ENCODE measurements at places on chromosomes 7 and 10.

DNA sequence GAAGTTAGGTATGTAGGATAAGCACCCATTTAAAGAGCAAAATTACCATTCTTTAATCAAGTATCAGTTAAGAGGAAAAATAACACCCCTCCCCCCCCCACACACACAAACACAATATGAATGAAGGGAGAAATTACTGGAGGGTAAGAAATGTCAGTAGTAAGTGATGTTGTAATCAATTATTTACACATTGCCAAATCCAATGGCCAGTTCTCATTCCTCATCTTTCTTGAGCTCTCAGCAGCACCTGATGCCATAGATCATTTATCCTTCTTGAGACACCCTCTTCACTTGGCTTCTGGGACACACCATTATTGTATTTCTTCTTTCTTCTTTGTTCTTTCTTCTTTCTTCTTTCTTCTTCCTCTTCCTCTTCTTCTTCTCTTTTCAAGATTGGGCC lies 33.7 kb upstream of the FAM3C start:
- DNase-seq: no peak

DNA sequence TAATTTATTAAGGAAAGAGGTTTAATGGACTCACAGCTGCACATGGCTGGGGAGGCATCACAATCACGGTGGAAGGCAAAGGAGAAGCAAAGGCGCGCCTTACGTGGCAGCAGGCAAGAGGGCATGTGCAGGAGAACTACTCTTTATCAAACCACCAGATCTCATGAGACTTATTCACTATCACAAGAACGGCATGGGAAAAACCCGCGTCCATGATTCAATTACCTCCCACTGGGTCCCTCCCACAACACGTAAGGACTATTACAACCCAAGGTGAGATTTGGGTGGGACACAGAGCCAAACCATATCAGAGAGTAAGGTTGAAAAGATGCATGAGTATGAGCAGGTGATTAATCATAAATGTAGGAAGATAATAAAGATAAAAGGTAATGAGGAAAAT lies 3.2 kb upstream of the JCAD start:
- DNase-seq: no peak

- no peak for DNase-seq
These were observed 513.9 kb downstream of the GALNT17 start for GRCh38 chr7:71645836-71646235.

GRCh38 chr10:77290528-77291155 lies 347.0 kb downstream of the KCNMA1 start:
- DNase-seq: peak; percentile 26

GRCh38 chr7:139829025-139829774 lies at the start of gene TBXAS1:
Gene TBXAS1, plus strand, starts transcription at chr7:139829264. Its CDS starts 127 bp downstream, at chr7:139829391.
- no peak for DNase-seq

DNA sequence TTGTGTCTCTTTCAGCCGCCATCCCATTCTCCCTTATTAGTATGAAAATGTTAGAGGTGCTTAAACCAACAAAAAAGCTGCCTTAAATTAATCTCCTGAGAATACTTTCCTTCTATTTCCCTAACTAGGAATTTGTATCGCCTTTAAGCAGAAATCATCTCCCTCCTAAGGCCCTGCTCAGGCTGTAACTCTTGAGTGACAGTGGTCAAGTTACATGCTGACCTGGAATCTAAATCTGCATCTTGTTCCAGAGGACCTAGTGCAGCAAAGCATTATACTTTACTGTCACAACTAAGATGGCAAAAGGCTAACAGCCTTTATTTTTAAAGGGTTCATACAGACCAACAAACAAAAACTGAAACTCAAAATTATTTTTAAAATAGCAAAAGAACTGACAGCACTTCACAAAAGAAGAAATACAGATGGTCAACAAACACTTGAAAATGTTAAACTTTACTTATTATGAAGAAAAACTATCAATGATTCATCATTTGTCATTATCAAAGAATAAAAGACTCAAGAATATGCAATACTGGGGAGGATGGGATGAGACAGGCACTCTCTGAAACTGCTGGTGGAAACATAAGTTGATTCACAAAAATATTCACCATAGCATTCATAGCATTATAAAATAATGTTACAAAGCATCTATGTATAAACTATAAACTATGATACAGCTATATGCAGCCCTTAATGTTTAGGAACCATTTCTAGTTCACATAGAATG lies 11.0 kb downstream of the CYREN start:
- DNase-seq: no peak

DNA sequence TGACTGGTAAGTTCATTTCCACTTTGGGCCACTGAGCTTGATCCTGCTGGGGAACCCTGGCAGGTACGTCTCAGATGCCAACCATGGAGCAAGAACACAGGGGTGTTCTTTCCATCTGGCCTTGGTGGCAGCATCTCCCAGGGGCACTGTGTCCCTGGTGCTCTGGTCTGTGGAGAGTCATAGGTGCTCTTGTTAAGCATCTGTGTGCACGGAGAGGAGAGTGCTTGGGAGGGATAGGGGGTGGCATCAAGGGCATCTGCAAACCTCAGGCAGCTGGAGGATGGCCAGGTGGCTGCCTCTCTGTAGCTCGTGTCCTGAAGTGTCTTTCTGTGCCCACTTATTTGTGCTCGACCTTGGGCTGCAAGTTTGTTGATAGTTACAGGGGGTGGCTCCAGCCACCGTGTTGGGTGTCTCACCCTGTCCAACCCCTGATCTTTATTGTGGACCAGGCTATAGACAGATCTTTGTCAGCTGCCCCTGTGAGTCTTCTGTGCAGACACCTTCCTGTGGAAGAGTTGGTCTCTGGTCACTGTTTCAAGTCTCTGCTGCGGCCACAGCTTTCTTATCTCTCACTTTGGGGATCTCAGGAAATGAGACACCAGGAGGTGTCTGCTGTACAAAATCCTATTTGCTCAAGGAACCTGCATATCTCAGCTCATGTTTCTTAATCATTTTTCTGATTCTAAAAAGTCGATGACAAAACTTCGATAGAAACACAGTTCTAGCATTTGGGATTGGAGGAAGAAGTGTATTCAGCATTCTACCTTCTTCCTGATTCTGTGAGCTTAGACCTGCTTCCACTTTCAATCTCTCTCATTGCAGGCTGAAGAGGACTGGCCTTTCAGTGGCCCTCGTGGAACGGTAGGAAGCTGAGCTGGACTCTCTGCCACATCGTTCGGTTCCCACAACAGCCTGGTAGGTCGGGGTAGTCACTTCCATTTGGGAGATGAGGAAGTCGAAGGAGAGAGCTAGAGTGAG lies 17.2 kb upstream of the GIMAP8 start:
- no peak for DNase-seq

GRCh38 chr10:48835781-48836180 lies 103.9 kb downstream of the LRRC18 start:
- no peak for DNase-seq

DNA sequence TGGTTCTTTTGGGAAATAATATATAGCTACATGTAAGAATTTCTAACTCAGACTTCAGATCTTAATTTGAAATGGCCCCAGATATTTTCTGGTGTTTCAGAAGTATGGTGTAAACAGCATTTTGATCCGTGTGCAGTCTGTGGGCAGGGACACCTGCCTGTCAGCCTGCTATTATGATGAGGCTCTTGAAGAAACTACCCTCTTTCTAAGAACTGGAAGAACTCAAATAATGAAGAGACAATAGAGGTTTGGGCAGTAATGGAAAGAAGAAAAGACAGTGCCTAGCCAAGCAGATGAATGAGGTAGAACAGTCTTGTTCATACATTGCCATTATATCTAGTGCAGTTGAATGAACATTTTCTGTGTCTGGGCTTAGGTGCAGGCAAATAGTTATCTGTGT lies 256.6 kb downstream of the ARHGAP21 start:
- DNase-seq: no peak

DNA sequence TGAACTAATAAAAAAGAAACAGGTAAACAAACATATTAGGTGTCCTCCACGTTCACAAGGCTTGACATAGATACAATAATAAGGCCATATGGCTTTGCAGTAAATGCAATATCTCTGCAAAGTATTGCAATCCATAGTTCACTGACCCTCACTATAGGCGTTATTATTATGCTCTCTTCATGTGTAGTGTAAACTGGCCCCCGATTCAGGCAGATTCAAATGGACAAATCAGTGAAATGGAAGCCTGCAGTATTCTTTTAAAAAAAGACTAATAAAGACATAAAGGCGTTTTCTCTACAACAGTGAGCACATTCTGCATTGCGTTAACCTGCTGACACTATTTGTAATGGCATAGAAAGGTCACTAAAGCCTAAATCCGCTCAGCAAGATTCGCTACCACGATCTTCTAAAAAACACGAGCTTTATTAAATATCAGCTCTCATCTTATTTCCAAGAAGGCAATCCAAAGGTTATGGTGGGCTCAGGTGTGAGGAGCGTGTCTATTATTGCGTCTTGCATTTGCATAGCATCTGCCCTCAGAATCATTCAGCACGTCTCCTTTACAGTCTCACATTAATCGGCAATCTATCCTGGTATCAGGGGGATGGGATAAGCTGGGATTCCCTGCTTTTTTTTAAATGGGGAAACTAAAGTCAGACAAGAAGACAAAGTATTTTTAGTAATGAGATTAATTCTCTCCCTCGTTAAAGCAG lies 36.2 kb downstream of the FRMD4A start:
- no peak for DNase-seq

DNA sequence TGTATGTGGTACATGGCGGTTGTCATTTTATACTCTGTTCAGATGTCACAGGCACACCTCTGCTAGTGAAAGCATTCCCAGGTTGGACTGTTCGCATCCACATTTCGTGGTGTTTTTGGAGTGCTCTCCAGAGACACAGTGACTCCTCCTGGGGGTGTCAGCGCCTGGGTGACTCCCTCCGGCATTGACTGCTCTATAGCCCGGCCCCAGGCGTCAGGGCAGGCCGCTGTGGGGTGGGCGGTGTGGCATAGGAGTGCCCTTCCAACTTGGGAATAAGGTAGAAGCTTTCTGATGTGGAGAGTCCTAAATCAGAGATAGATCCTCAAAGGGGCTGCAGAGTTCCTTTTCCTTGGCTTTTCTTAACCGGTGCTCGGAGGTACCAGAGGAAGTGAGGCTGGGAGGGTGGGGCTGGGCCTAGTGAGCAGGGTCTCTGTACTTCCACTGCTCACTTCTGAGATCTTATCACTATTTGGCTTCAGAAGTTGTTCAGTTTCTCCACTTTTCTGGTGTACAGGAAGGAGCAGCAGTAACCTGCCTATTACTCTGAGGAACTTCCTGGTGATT lies 32.3 kb downstream of the CCNY start:
- no peak for DNase-seq

- DNase-seq: no peak
These were observed 56.0 kb upstream of the BTRC start for GRCh38 chr10:101297901-101298486.

GRCh38 chr10:51206500-51206899 lies 132.2 kb downstream of the PRKG1 start:
- DNase-seq: no peak

GRCh38 chr10:23530079-23530478 lies 91.2 kb downstream of the OTUD1 start:
- DNase-seq: no peak

- peak; percentile 84 for DNase-seq
These were observed 26.4 kb downstream of the MYL10 start for GRCh38 chr7:101602484-101603241.

GRCh38 chr7:12884033-12884432 lies 196.6 kb downstream of the ARL4A start:
- no peak for DNase-seq

DNA sequence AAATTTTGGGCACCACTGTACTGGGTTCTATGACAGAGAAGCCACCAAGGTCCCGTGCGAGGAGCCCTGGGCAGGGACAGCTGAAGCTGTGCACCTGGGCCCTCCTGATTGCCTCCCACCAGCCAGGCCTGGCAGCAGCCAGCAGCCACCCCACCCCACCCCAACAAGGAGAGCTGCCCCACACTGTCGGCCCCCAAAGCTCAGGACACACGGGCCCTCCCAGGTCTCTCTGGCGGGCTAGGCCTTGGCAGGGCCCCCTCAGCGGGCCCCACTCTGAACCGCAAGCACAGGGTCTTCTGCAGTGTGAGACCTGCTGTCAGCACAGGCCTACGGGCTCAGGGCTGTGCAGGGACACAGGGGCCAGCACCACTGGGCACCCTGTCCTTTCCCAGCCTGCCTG lies 5.5 kb downstream of the GPR146 start:
- DNase-seq: no peak

DNA sequence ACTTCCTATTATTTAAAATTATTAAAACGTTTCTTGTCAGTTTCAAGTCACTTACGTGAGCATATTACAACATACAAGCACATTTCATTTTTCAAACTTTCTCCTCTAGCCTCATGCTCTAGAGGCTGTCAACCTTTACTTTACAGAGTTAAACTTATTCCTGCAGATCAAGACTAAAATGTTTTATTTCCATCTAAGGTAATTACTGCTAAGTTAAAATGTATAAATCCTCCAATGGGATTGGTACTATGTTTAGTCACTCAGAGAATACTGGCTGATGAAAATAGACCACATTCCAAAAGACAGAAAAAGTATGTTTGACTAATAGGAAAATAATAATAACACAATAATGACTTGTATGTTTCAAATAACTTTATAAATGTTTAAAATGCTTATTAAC lies 8.4 kb upstream of the TRDMT1 start:
- DNase-seq: no peak

- no peak for DNase-seq
These were observed 364.4 kb downstream of the CXCL12 start for GRCh38 chr10:44020322-44021111.

DNA sequence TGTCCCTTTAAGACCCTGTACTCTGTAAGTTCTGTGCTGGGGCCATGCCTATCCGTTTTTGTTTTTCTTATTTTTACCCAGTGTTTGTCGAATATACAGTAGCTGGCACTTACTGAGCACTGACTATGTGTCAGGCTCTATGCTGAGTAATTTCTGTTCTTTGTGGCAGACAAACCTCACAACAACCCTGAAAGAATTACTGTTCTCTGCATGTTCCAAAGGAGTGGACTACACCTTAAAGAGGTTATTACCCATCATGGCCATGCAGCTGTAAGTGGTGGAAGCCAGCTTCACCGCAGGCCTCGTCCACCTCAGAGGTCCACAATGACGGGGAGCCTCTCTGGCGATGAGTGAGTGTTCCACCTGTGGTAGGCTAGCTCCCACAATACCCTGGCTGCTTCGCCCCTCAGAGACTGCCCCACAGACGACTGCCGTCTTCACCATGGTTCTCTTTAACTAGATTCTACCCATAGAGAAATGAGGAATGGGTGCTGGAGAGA lies 30.1 kb upstream of the RBM20 start:
- DNase-seq: no peak

GRCh38 chr10:25103703-25104102 lies 71.1 kb upstream of the GPR158 start:
- DNase-seq: no peak

DNA sequence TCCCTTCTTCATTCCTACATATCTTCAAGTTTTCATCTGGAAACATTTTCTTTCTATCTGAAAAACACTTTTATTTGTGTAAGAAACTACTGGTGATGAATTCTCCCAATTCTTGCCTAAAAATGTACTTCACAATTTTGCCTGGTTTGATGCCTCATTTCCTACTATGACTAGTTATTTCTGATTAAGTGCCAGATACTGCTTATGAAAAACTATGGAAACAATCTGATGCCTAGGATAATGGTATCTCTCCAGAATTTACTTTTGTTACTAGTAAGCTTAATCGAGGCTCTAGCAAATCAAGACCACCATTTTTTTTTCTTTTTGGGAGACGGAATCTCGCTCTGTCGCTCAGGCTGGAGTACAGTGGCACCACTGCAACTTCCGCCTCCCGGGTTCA lies 31.3 kb downstream of the CACUL1 start:
- no peak for DNase-seq

- DNase-seq: no peak
These were observed 152.4 kb downstream of the GALNT11 start for GRCh38 chr7:152177681-152178404.
